ENCODE measurements at places on chromosomes 13 and 19.

- no peak for DNase-seq
These were observed 1.7 kb downstream of the ZMYM5 start for GRCh38 chr13:19861762-19862161.

- no peak for DNase-seq
These were observed 128.6 kb downstream of the DLEU7 start for GRCh38 chr13:50714891-50715290.

GRCh38 chr19:46629546-46630025 lies 4.7 kb upstream of the PTGIR start:
- DNase-seq = no peak

GRCh38 chr19:54523403-54523802 lies 20.8 kb downstream of the LAIR2 start:
- DNase-seq = no peak

- DNase-seq = no peak
These were observed 9.1 kb downstream of the TMEM150B start for GRCh38 chr19:55315956-55316525.

DNA sequence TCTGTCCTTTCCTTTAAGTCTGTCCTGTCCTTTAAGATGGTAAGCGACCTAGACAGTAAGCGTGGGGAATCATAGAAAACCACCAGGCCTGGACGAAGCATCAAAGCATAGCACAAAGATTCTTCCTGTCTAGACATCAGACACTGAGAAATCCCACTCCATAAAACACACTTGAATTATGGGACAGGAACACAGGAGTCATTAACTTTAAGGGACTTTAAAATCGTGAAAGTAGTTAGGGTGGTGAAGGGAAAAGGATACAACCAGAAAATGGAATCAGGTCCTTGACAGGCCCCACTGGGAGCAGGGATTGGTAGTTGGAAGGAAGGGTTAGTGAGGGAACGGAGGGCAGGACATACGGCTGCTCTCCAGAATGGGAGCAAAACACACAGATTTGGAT lies 31.6 kb upstream of the C1QTNF9 start:
- DNase-seq = no peak

- no peak for DNase-seq
These were observed 17.3 kb downstream of the PNPLA6 start for GRCh38 chr19:7552781-7553180.

GRCh38 chr19:38557205-38557799 lies 60.5 kb downstream of the MAP4K1 start:
- DNase-seq = peak; percentile 61

DNA sequence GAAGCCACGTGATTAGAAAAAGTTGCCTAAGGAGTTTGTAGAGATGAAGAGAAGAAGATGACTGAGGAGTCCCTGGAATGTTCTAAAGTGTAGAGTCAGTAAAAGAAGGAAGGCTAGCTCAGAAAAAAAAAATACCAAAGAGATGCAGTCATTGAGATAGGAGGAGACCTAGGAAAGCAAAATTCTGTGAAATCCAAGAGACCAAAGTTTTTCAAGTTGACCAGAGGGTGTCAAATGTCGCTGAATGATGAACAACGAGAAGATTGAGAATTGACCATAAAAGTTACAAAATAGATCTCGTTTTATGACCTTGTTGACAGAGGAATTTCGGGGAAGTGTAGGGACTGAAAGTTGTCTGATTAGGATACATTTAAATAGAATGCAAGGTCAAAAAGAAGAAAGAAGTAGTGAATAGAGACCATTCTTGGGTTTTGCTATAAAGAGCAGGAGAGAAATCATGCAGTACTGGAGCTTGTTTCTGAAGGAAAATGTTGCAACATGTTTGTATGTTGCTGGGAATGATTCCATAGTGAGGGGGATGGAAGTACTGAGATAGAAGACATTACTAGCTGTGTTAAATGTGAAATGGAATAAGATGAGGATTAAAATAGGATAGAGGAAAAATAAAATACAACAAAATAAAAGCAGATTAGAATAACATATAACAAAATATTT lies 30.2 kb upstream of the HTR2A start:
- no peak for DNase-seq

GRCh38 chr13:58619396-58620113 lies 988.0 kb downstream of the PCDH17 start:
- DNase-seq = no peak

- DNase-seq = no peak
These were observed 13.5 kb downstream of the ARRDC5 start for GRCh38 chr19:4889034-4889815.

- DNase-seq = no peak
These were observed 97.4 kb downstream of the FREM2 start for GRCh38 chr13:38784036-38784880.

GRCh38 chr13:94706843-94707399 lies 5.4 kb downstream of the SOX21 start:
- no peak for DNase-seq

GRCh38 chr13:20387441-20387971 lies 138.2 kb downstream of the CRYL1 start:
- DNase-seq = no peak

GRCh38 chr13:22765547-22765946 lies 415.2 kb upstream of the SGCG start:
- DNase-seq = no peak

GRCh38 chr19:46950526-46951170 lies 69.0 kb upstream of the NPAS1 start:
- DNase-seq = peak; percentile 19

- no peak for DNase-seq
These were observed 239.8 kb downstream of the COG6 start for GRCh38 chr13:39895254-39895653.

DNA sequence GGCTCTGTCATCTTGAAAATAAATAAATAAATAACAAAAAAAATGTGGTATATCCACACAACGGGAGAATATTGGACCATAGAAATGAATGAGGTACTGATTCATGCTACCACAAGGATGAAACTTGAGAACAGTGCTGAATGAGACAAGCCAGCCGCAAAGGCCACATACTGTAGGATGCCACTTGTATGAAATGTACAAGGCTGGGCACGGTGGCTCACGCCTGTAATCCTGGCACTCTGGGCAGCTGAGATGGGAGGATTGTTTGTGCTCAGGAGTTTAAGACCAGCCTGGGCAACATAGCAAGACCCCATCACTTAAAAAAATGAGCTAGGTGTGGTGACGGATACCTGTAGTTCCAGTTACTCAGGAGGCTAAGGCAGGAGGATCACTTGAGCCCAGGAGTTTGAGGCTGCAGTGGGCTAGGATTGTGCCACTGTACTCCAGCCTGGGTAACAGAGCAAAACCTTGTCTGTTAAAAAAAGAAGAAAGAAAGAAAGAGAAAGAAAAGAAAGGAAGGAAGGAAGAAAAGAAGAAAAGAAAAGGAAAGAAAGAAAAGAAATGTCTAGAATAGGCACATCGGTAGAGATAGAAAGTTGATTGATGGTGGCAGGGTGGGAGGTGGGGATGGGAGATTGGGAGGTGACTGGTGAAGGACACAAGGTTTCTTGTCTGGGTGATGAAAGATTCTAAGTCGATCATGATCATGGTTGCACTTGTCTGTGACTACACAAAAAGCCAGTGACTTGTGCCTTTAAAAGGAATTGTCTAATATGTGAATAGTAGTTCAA lies 20.3 kb downstream of the HPN start:
- no peak for DNase-seq

DNA sequence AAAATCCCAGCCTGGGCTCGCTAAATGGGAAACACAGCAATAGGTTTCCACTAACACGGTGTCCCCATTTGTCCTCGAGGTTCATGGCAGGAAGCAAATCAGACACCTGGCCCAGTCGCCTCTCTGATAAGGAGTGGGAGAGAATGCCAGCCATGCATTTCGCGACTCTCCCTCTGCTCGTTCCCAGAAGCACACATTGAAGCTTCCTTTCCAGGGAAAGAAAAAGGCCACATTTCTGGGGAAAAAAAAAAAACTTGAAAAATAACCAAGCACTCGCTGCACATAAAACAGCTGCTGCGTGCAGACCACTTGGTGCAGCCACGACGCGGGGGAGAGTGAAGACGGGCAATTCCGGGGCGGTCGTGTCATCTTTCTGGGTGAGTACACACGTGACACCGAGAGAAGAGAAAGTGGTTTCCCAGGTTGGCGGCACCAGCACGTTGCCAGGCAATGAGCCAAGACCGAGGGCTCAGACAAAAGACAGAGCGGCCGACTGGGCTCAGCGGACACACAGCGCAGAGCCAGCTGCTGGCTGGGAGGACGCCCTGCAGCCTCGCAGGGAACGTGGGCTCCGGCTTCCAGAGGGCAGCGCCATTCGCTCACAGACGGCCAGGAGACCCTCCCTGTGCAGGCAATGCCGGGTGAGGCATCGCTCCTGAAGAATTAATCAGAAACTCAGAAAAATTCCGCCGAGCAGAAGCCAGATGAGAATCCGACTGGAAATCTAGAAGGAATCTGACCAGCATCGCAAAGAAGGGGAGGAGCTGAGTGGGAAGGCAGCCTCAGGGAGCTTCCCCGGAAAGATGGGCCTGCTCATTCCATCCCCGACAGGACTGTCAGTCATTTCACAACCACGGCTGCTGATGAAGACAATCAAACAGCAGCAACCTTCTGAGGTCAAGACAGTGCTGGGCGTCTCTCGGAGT lies 83.2 kb upstream of the IRS2 start:
- peak; percentile 4 for DNase-seq

- DNase-seq = no peak
These were observed 25.0 kb upstream of the VWA8 start for GRCh38 chr13:41985788-41986508.

DNA sequence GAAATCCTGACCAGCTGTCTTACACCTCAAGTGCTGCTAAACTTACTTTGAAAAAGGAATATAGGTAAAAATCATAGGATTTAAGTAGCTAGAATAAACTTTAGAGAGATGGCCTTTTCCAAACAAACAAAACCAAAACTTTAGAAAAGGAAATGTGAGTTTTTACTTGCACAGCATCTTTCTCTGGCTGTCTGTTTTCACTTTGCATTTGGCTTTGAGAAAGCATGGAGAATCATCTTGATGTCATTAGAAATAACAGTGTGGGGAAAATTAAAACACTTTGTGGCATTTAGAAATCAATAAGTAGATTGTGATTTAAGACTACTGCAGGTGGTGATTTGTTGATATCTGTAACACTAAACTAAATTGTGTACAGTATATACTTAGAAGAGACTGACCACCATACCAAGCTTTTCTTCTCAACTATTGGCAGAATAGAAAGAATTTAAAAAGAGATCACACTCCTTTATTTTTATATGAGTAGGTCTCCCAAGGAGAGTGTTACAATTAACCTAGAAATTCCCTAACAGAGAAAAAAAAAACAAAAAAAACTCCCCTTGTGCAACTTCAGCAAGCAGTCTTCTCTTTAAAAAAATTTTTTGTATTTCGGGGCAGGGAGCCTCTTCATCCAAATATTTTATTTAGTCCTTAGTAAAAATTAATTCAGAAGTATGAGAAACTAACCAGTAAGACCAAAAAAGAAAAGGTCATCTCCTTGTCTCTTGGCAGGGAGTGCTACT lies 6.1 kb downstream of the WDFY2 start:
- DNase-seq = no peak

- no peak for DNase-seq
These were observed 14.2 kb downstream of the ZIC2 start for GRCh38 chr13:99995589-99996380.

- no peak for DNase-seq
These were observed 4.6 kb downstream of the LRRC4B start for GRCh38 chr19:50563597-50563996.

DNA sequence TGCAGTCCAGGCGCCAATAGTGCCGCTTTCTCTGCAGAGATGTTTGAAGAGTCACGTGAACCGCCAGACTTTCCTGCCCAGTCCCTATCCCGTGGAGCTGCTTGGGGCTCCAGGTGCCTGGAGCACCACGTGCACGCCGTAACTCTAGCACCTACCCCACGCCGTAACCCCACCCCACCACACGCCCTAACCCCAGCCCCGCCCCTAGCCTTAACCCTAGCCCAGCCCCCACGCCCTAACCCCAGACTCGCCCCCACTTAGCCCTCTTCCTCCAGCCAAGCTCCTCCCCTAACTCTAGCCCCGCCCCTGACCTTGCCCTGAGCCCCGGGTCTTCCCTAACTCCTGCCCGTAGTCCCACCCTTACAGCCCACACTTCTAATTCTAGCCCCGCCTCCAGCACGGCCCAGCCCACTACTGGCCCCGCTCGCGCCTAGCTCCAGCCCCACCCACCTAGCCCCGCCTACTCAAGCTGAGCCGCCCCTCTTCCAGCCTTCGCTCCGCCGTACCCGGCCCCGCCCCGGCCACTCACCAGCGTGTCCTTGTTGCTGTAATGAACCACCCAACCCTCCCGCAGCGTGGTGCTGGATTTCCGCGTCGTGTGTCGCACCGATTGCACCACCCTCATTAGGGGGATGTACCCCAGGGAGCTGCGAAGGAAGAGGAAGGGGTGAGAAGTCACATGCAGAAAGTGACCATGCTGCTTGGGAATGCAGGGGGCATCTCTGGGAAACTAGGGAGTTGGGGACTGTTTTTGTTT lies 19.5 kb downstream of the PRKD2 start:
- DNase-seq = no peak

DNA sequence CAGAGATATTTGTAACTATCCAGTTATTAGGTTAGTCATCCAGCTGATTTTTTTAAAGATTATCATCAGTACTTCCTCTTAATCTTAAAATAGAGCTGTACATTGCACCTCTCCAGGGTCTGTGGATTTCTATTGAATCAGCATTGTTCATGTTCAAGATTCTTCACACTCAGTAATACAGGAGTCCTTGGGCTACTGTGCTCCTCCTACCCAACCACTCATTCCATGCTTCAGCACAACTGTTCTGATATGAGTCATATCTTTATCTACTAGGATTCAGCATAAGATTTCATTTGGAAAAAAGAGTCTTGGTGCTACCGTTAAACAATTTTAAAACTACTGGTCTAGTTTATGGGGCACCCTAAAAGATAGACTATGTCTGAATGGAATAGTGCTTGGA lies 357.8 kb downstream of the DCT start:
- DNase-seq = no peak

DNA sequence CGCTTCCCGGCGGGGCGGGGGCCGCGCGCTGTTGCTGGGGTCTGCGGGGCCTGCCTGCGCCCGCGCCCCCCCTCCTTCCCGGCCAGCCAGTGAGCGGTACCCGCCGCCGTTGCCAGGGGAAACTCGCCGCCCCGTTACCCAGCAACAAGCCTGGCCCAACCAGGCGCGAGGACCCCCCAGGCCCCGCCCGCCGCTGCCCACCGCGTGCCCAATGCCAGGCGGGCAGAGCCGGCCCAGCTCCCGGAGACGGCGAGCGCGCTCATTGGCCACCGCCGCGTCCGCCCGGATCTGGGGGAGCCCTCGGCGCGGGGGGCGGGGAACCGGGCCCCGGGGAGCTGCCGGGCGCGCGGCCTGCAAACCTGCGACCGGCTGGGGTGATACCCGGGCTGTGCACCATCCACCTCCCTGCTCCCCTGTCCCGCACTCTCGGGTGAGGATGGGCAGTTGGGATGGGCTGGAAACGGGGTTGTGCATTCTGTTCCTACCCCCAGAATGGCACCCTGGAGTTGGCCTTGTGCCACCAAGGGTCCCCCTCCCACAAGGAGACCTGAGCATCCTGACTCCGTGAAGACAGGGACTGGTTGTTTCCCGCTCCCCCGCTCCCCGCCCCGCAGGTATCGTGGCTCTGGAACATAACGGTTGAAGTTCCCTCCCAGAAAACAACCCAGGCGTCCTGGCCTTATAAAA lies 8.8 kb upstream of the BBC3 start:
- DNase-seq = peak; percentile 74
